Activated CD4-positive, alpha-beta T cell treated with anti-CD3 and anti-CD28 coated beads, Interleukin-2, amount 10 ng/mL, durations not matched to agents 24 days and 14 days (primary cell): ENCODE measurements at places on chromosomes 5 and 9.

GRCh38 chr5:51386916-51387883 lies 4.0 kb downstream of the ISL1 start:
- DNase-seq, result no peak

DNA sequence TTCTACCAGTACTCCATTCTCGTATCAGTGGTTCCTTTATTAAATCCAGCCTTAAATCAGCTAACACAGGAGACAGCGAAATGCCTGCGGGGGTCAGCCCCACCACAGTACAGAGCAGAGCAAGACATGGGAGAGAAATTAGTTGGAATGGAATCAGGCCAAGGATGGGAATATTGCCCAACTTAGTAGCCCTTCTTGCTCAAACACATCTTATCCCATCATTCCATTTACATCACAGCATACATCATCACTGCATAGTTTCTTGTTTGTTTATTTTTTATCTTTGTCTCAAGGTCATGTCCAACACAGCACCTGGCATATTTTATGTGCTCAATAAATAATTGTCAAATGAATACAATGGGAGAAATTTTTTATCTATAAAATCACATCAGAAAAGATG lies 34.3 kb upstream of the DAB2 start:
- no peak for DNase-seq

DNA sequence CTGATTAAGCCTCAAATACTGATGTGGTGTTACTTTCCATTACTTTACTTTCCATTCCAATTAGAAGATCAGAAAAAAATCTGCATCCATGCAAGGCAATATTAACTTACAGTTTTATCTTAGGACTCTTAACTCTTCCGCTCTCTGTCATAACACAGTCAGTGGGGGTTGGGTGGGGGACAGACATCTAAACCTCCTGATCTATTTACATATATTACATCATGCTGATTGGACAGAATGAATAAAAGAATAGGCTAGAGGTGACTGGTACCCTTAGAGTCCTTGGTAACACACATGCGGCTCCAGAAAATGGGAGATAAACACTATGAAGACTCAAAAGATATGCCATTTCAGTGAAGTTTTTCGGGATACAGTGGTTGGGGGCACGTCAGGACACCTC lies 27.6 kb downstream of the RAPGEF6 start:
- peak; percentile 30 for DNase-seq

DNA sequence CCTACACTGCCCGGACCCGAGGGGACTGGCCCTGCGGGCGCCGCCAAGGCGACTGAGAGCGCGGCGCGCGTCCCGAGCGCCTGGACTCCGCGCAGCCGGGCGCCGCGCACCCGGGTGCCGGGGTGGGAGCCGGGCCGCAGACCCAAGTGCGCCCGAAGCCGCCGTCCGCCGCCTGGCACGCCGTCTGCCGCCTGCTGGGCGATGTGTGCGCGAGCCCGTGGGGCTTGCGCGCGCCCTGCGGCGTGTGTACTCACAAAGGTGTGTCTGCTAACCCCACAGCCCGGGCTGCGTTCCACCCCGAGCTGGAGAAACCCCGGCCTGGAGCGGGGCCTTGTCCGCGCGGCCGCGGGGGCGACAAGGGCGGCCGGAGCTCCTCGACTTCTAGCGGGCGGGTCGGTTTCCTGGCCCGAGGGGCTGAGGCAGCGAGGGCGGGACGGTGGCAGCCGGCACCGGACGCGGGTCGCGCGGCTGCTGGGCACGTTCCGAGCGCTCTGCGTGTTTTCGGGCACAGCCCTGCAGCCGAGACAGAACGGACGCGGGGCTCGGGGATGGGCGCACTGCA lies 1.1 kb upstream of the ZSWIM6 start:
- peak; percentile 91 for DNase-seq

DNA sequence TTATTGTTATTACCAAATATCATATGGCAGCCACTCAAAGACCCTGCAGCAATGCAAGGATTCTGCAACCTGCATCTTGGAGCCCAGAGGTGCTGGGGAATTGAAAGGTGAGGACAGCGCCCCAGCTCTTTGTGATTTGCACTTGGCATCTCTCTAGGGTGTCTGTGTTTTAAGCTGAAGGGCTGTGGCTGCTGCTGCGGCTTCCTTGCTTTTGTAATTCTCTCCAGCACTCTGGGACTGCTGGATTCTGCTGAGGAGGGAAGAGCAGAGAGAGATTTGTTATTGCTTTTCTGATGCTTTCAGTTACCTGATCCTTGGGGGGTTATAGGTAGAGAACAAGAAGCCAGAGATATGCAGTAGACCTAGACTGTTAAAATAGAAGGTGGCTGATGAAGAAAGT lies 562.4 kb downstream of the EBF1 start:
- DNase-seq, result no peak

GRCh38 chr5:122007546-122007945 lies 45.8 kb downstream of the SRFBP1 start:
- no peak for DNase-seq

- no peak for DNase-seq
These were observed 39.9 kb downstream of the C9orf153 start for GRCh38 chr9:86219606-86220005.

GRCh38 chr5:176440927-176441706 lies 7.1 kb upstream of the FAF2 start:
- DNase-seq, result no peak
